Thyroid gland (tissue), 4 donors: ENCODE measurements at places on chromosomes 7 and 10.
A peak's percentile ranks its signal among the peaks of the same experiment; 100 is the strongest.

DNA sequence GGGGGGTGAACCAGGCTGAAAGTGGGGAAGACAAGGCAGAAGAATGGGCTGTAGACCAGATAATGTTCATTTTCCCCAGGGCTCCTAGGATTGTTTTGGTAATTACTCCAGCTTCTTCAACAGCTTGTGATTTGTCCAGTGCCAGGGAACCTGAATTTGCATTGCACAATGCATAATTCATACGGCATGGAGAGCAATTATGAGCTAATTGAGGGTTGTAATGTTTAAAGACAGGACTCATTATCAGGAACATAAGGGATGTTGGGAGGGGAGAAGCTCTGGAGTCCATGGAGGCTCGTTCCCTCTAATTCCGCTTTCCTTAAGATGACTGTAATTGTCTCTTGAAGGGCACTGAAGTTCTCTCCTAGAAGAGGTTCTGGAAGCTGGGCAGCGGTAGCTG, 405.0 kb upstream of the ZMIZ1 start:
- DNase-seq, result no peak

GRCh38 chr10:85600744-85601081, 765.9 kb downstream of the GRID1 start:
- no peak for DNase-seq

- no peak for DNase-seq
Measured at GRCh38 chr10:109773288-109774120, 149.8 kb downstream of the XPNPEP1 start.

- no peak for DNase-seq
Measured at GRCh38 chr7:97078023-97078969, 39.2 kb upstream of the SDHAF3 start.

- DNase-seq, result no peak
Measured at GRCh38 chr10:99850021-99850766, 67.8 kb downstream of the ABCC2 start.

DNA sequence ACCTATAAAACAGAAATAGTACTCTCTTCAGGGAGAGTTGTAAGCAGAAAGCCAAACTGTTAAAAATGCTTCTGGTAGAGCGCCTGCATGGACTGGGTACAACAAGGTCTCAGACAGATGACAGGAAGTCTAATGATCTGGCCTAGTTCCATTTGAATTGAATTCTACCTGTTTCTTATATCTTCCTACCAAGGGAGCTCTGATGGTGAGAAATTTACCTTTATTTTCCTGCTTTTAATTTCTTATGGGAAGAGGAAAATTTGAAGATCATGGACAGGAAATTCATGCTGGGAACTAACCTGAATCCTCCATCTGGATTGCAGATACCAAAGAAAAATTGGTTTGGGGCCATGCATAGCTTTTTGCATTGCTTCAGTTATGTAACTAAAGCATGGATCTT, 63.3 kb downstream of the BMPER start:
- no peak for DNase-seq

DNA sequence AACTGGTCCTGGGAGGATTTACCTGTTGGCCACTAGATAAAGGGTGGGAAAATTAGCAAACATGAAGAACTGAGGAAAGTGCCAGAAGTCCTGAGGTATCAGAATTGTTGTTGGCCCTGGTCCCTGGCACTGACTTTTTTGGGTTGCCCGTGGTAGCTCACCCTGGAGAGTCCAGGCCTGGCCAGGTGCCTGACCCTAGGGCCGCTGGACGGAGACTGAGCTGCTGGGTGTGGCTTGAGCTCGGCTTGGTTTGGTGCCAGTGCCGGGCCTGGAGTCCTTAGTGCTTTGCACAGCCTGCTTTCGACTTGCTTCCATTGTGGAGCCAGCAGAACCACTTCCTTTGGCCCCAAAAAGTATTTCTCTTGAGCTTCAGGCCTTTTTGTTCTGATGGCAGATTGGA, 12.9 kb downstream of the MDH2 start:
- peak; percentile 89 for DNase-seq

DNA sequence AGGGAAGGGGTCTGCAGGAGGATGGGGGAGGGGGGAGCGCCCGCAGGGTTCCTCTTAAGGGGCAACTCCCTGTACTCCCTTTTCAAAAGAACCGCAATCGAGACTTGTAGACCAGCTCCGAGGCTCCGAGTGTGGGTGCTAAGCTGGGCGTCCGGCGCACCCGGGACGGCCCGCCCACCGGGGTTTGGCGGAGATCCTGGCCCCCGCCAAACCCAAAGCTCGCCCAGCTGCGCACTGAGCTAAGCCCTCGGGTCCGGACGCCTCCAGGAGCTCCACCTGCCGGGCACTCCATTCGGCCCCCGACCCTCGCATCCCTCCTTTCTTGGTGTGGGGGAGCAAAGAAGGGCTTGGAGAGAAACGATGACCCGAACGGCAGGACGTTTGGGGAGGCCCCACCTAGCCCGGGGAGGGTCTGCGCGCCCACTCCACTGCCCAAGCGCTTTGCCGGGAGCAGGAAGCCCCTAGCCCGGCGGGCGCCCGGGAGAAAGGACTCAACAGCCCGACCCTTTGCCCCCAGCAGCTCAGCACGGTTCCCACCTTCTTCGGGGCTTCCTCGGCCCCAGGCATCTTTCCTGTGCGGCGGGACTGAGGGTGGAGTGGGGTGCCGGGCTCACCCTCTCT, 651 bp downstream of the AFAP1L2 start:
- peak; percentile 76 for DNase-seq

- no peak for DNase-seq
Measured at GRCh38 chr7:155538293-155538692, 8.1 kb downstream of the CNPY1 start.

DNA sequence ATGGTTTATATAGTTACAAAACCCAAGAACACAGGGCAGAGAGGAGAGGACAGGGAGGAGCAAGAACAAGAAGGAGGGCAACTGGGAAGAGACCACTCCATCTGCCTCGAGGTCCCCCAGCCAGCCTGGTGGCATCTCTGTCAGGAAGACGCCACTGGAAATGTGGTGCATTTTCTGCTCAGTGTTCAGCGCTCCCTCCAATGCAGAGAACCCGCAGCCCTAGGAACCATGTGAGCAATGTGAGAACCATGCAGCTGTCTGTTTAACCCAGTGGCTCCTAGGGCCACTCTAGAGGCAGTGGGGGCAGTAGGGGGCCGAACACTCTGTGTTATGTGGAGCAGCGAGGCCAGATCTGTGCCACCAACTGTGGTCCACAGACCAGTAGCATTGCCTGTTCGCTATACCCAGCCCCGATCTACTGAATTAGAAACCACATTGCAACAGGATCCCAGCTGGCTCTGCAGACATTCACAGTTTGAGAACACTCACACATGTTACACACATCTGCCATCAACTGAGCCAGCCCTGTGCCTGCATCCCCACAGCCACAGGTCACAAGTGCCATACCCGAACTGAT, 110.2 kb downstream of the CPXM2 start:
- no peak for DNase-seq

DNA sequence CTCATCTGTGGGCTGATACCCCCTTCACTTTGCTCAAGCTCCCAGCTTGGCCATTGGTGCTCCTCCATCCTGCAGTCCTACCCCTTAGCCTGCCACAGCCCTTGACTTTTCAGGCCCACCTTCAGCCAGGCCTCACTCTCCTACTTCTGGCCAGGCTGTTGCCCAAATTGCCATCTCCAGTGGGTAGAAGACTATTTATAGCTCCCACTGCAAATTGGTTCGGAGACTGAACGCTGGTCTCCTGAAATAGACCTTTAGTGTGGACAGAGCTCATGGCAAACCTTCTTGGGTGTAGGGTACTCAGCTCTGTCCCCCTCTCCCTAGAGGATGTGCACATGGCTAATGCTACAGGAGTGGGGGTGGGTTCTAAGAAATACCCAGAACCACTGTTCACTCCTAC, 697.8 kb downstream of the LRMDA start:
- no peak for DNase-seq
